ENCODE measurements at places on chromosomes 13 and 19. TPM values are rescaled to one million over a fixed set of nuclear protein-coding genes. Genes with fewer than 3 reads are reported as not detected.

The ZNF790 gene
- 6.8 TPM for polyA plus RNA-seq

GRCh38 chr13:76717092-76717491 is 169.1 kb downstream of the KCTD12 start:
- no peak for DNase-seq

The SIGLEC11 gene
- not detected for polyA plus RNA-seq

The F7 gene
- 0.14 TPM for polyA plus RNA-seq

GRCh38 chr13:100214886-100215285 is 126.0 kb downstream of the PCCA start:
- DNase-seq: no peak

GRCh38 chr13:98214707-98215106 is 37.6 kb upstream of the RNF113B start:
- DNase-seq: no peak

- DNase-seq: no peak
Measured at GRCh38 chr13:28267497-28267896, 129.2 kb downstream of the PAN3 start.

DNA sequence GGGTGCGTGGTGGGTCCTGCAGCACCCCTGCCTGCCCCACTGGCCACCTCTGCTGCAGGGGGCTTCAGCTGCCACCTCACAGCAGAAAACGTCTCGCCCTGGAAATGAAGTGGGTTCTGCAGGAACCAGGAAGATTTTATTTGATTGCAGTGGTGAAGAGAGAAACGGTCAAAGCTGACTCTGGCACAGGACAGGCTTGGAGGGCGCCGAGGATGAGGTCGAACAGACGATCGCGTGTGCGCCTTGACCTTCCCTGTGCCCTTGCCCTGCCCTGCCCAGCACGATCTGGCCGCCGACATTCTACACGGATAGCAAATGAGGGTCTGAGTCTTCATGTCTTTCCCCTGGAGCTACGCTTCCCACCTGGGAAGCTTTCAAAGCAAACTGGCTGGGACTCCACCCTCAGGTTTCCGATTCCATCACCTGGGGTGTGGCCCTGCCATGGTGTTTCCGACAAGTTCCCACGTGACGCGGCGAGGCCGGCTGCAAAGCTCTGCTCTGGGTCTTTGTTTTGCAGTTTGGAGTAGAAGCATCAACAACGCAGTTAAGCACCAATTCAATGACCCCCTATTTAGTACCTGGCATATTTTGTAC is 50.3 kb upstream of the TUBGCP3 start:
- DNase-seq: no peak

- no peak for DNase-seq
Measured at GRCh38 chr13:59094181-59094580, 1069.5 kb downstream of the DIAPH3 start.

- DNase-seq: no peak
Measured at GRCh38 chr13:51223560-51224270, 1.5 kb downstream of the FAM124A start.

- no peak for DNase-seq
Measured at GRCh38 chr19:33175886-33176669, 18.1 kb upstream of the LRP3 start.

GRCh38 chr19:12731337-12731736 is 3.1 kb downstream of the TRIR start:
- no peak for DNase-seq

The BCL3 gene
- polyA plus RNA-seq: 9.8 TPM

DNA sequence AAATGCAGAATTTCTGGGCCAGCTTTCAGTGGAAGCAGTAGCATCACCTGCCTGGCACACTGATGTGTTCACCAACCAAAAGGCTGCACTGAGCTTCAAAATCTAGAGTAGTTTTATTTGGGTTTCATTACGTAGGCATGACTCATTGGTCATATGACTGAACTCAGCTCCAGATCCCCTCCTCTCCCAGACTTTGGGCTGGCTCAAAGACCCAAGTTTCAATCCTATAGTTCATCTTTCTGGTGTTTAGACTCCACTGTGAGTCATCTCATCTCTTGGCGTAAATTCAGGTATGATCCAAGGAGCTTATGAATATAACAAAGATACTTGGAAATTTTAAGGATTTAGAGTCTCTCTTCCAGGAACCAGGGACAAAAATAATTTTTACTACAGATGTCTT is 17.7 kb downstream of the ZMYM5 start:
- no peak for DNase-seq

The SERP2 gene
- polyA plus RNA-seq: 0.47 TPM

The SACS gene
- 7.8 TPM for polyA plus RNA-seq

DNA sequence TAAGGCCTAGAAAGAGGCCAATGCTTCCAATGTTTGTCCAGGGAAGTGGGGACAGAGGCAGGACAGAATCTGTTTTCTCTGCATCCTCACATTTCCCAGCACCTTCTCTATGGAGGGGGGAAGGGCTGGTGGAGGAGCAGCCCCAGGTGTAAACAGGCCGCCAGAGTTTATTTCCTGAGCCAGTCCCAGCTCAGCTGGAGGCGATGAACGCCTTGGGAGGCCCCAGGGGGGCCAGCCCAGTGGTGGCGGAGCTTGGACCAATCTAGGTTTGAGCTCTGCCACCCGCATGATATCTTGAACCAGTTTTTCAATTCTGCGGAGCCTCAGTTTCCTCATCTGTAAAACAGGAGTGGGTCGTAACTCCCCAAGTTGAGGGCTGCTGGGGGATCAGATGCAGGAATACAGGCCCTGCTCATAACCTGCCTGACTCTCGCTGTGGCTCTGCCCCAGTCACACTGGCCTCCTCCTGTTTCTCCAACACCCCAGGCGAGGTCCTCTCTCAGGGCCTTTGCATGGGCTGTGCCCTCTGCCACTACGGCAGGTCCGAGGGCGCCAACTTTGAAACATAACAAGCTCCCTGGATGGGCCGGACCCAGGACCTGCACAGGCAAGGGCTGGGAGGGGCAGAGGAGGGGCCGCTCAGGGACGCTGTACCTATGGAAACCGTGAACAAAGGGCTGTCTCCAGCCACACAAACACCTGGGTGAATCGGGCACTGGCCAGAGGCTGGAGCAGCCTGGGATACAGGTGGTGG is 1.1 kb downstream of the TNFAIP8L1 start:
- no peak for DNase-seq

GRCh38 chr13:56314765-56315164 is 826.0 kb upstream of the PRR20A start:
- no peak for DNase-seq

The GALP gene
- not detected for polyA plus RNA-seq

DNA sequence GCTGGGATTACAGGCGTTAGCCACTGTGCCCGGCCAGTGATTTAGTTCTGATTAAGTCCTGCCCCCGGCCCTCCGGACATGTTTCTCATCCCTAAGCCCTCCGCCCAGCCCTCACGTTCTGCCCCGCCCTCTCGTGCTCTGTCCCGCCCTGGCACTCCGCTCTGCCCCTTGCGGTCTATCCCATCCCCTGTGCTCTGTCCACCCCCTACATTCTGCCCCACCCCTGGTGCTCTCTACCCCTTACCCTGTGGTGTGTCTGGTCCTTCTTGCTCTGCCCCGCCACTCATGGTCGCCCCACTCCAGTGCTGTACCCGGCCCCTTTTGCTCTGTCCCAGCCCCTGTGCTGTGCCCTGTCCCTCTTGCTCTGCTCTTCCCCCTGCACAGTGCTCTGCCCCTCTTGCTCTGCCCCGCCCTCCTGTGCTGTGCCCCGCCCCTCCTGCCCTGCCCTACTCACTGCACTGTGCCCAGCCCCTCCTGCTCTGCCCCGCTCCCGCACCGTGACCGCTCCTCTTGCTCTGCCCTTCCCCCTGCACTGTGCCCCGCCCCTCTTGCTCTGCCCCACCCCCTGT is 3.0 kb downstream of the GTPBP3 start:
- DNase-seq: no peak

DNA sequence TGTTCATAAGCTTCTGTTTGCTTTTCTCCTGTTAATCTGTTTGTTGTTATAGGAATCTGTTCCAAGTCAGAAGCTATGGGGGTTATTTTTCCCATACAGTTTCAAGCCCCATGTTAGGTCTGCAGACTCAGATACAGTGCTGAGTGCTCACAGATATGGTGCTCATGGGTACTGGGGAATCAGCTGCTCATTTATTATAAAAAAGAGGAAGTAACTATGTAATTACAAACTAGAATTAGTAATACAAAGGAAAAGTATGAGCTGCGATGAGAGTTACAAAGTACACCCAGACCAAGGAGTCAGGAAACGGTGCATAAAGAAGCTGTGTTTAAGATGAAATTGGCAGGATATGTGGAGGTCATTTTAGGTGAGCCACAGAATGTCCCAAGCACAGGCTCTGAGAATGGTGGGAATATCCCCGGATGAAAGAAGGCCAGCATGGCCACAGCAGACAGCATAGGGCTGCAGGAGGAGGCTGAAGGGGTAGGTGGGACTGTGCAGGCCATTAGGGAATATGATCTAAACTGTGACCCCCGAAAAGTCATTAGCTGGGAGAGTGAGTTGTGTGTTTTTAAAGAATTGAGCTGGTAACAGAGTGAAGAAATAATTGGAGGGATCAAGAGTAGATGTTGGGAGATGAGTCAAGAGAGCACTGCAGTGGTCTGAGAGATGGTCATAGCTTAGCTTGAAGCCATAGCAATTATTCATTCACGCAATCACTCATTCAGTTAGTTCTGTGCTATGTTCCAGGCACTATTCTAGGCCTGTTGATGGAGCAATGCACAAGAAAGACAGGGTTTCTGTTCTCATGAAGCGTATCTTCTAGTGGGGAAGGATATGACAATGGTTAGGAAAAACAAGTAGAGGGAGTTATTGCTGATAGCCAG is 177.4 kb upstream of the UBL3 start:
- DNase-seq: no peak

DNA sequence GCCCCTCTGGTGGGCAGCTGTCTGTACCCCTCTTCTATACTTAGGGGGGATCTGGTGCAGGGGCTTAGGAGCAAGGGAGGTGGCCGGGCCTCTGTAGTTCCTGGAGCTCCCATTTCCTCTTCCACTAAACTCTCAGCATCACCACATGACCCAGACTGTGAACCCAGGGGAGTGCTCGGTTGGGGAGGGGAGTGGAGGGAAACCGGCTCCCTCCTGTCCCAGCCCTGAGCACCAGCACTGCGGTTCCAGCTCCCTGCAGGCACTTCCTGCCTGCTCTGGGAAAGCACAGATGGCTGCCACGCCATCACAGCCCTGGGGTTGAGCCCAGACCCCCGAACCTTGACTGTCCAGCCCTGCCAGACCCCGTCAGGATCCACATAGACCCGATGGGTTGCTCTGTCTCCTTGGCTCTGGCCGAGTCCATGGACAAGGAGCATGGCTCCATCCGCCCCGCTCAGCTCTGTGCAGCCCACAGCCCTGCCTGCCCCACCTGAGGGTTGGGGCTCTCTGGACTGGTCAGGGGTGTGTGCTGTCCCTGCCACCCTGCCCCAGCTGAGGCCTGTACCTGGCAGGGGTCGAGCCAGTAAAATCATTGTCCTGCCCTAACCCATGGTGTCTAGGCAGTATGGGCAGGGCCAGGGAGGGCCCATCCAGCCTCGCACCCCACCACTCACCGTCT is 36.0 kb upstream of the SLC7A10 start:
- DNase-seq: no peak

The KLK14 gene
- polyA plus RNA-seq: not detected

GRCh38 chr13:58991826-58992477 is 1171.8 kb downstream of the DIAPH3 start:
- no peak for DNase-seq

DNA sequence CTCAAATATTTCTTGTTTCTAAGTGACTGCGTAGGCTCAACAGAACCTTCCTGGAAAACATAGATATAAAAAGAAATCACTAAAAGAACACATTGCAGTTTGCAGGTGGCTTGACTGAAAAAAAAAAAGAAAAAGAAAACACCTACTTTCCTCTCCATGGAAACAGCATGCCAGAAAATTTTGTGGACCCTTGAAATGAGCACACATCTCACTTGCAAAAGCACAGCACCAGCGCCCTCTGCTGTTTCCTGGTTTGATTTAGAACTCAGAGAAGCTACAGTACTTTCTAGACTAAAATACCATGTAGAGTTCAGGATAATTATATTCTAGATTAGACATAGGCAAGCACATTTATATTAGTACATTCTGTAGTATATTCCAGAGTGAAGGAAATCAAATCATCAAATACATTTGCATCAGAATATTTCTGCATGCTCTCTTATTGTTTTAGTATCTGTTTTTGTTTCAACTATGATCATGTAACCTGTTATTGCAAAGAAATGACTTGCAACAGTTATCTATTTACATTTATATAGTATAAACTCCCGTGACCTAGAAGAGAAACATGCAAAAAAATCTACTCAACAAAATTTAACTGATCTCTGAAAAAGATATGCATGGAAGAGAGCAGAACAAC is 22.3 kb upstream of the XPO4 start:
- DNase-seq: peak; percentile 58

The NUCB1 gene
- polyA plus RNA-seq: 147 TPM

DNA sequence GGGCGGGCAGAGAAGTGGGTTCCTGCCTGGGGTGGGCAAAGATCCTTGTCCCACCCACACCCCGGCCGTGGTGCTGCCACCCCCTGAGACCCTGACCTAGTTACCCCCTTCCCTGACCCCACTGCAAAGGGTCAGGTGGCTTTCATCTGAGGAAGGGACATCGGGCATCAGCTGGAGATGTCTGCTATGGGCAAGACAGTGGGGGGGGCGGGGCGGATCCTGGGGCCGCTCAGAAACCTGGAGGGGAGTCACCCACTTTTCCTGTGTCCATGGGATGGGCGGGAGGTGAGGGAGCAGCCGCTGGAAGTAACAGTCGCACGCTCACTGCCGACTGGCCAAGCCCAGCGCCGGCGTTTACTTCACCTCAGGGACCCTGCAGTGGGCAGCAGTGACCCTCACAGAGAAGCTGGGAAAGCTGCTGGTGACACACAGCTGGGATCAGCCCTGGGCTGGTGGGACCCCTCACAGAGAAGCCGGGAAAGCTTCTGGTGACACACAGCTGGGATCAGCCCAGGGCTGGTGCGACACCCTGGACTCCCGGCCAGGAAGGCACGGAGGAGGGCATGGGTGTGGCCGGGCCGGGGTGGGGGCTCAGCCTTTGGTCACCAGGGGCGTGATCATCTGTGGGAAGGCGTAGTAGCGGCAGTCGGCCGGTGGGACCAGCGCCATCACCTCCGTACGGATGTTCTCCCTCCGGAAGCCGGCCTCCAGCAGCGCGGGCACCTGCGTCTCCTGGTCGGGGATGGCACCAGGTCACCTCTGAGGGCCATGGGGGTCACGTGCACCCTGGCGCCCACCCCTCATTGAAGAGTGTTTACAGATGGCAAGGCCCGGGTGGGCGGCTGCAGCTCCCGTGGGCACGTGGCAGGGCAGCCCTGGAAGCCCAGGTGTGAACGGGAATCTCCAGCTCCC is 4.3 kb downstream of the GAMT start:
- DNase-seq: no peak

DNA sequence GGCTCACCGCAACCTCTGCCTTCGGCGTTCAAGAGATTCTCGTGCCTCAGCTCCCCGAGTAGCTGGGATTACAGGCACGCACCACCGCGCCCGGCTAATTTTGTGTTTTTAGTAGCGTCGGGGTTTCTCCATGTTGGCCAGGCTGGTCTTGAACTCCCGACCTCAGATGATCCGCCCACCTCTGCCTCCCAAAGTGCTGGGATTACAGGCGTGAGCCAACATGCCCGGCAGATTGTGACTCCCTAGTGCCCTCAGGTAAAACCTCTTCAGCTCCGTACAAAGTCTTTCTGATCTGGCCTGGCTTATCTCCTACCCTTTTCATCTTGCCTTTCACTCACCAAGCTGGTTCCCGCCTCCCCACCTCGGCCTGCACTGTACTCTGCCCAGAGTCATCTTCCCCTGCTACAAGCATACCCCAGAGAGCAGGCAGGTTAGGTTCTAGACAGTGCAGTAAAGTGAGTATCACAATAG is 15.0 kb downstream of the BICRA start:
- DNase-seq: no peak

Data from CD8-positive, alpha-beta memory T cell (primary cell).